ENCODE measurements at places on chromosomes 1 and 21. TPM values are rescaled to one million over a fixed set of nuclear protein-coding genes. Genes with fewer than 3 reads are reported as not detected.

Gene FNDC10
- total RNA-seq: not detected

Gene GJA9
- total RNA-seq: not detected

Gene GNAT2
- not detected for total RNA-seq

Gene AADACL4
- total RNA-seq: not detected

Gene HOOK1
- 0.40 TPM for total RNA-seq

Gene GSTM5
- total RNA-seq: 5.3 TPM

Gene EGLN1
- total RNA-seq: 67.5 TPM

Gene PTPRC
- 19.7 TPM for total RNA-seq

Gene CLCA1
- total RNA-seq: not detected

Gene S100A8
- 13.1 TPM for total RNA-seq

Gene CRTC2
- total RNA-seq: 21.2 TPM

Gene PADI4
- total RNA-seq: not detected

Gene TRIM17
- not detected for total RNA-seq

Gene CDK18
- total RNA-seq: 6.1 TPM

Gene TXNDC12
- total RNA-seq: 23.0 TPM

Measured in gastroesophageal sphincter (tissue), 4 donors.